Activated T-helper 17 cell treated with anti-CD3 and anti-CD28 coated beads, Interleukin-2, amount 50 U/mL, for 72 hours (primary cell): ENCODE measurements at places on chromosomes 11 and 22. TPM values are rescaled to one million over a fixed set of nuclear protein-coding genes. Genes with fewer than 3 reads are reported as not detected.

Gene ASPHD2
- total RNA-seq: 20.2 TPM

DNA sequence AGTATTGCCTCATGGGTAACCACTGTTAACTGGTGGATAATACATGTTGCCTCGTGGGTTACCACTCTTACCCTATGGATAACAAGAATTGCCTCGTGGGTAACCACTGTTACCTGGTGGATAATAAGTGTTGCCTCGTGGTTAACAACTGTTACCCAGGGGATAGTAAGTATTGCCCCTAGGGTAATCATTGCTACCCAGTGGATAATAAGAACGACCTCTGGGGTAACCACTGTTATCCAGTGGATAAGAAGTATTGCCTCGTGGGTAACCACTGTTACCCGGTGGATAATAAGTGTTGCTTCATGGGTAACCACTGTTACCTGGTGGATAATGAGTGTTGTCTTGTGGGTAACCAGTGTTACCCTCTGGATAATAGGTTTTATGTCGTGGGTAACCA, 28.1 kb upstream of the NXPE4 start:
- no peaks in the 10 kb centered on the region for H3K36me3 ChIP-seq
- H3K4me1 ChIP-seq: no peaks in the 10 kb centered on the region
- no peak for ATAC-seq
- H3K27me3 ChIP-seq: no peaks in the 10 kb centered on the region

DNA sequence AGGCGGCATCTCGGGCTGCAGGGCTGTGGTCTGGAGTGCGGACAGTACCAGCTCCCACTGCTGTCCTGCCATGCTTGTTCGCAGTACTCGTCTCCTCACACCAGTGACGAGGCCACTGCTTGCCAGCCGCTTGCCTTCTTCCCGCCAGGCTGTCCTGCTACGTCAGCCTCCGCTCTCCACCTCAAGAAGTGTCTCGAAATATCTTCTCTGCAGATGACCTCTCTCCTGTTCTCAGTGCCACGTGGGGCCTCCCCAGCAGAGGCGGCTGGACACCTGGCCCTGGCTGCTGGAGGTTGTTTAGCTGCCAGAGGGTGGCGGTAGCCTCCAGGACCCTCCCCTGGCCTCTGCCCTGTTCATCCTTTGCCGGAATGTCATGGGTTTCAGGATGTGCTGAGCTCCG, 3.1 kb upstream of the CCDC188 start:
- no peak overlapping the region for H3K27ac ChIP-seq
- no peak overlapping the region for H3K4me3 ChIP-seq
- H3K27me3 ChIP-seq: no peaks in the 10 kb centered on the region
- ATAC-seq: no peak

DNA sequence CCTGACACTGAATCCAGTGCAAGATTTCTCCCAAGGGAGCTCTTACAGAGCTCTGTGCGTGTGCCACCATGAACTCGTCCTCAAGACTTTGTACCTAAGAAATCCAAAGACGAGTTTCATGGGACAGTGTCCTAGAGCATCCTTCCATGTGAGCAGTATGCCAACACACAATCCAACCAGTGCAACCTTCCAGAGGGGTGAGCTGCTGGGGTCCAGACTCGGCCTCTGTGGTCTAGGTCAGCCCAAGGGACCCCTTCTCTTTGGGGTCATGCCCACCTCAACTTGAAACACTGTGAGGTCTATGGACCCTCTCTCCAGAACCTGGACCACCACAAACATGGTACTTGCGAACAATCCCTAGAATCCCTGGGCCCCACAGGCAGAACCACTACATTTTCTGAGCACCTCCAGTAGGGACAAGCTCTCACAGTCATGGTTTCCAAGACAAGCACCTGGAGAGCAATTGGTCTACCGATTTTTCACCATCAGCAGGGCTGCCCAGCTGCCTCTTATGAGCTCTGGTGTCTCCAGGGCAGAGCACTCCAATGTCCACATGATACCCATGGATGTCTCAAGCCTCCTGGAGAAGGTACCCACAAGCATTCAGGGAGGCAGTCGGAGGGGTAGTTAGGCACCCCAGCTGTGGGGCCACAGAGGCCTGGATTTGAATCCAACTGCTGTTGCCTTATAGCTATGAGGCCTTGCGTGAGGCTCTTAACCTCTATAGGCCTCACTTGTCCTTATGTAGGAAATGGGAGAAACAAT, 7.7 kb downstream of the CHST1 start:
- peaks cover 34% of the 10 kb centered on the region for H3K27me3 ChIP-seq
- no peak overlapping the region for H3K27ac ChIP-seq
- no peak overlapping the region for H3K4me3 ChIP-seq
- ATAC-seq: no peak
- H3K36me3 ChIP-seq: no peaks in the 10 kb centered on the region

Gene ESAM
- total RNA-seq: 0.50 TPM

- ATAC-seq: no peak
- peaks cover 4% of the 10 kb centered on the region for H3K4me1 ChIP-seq
- H3K27ac ChIP-seq: no peak overlapping the region
- H3K4me3 ChIP-seq: no peak overlapping the region
- H3K36me3 ChIP-seq: no peaks in the 10 kb centered on the region
Observed at GRCh38 chr11:2515401-2516275, 70.8 kb downstream of the KCNQ1 start.

DNA sequence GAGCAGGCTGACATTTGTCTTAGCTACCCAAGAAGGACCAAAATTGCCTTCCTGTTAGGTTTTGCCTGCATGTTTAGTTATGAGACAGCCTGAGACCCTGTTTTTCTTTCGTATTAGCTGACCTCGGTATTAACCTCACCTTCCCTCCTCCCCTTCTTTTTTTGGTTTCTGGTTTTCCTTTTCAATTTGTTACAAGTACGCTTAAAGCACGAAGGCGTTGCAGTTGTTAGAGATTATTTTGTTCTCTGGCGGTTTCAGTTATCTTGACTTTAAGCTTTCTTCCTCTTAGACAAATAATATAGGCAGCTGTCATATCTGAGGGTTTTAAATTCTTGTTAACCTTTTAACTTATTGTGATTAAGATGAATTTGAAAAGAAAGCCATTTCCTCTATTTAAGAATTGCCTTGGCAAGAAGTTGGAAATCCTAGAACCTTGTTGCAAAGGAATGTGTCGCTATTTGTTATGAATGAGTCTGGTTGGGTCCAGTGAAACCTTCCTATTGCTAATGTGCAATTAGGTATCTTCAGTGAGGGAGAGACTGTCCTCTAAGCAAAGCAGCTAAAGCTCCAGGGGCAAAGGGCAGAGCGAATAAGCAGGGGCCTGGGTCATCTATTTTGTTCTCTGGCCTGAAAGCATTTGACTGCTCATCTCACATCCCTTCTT, 45.7 kb downstream of the PACS1 start:
- no peaks in the 10 kb centered on the region for H3K36me3 ChIP-seq
- H3K27me3 ChIP-seq: no peaks in the 10 kb centered on the region
- peak overlapping the region; percentile 87 for H3K27ac ChIP-seq
- ATAC-seq: peak; percentile 61
- peaks cover 69% of the 10 kb centered on the region for H3K4me1 ChIP-seq
- peak overlapping the region; percentile 78 for H3K4me3 ChIP-seq

Gene DRICH1
- total RNA-seq: not detected

Gene THAP7
- 27.1 TPM for total RNA-seq

Gene DEFB131B
- not detected for total RNA-seq
